Type B pancreatic cell (in vitro differentiated cells): ENCODE measurements at places on chromosomes 6 and 20. TPM values are rescaled to one million over a fixed set of nuclear protein-coding genes. Genes with fewer than 3 reads are reported as not detected.
A peak's percentile ranks its signal among the peaks of the same experiment; 100 is the strongest.

DNA sequence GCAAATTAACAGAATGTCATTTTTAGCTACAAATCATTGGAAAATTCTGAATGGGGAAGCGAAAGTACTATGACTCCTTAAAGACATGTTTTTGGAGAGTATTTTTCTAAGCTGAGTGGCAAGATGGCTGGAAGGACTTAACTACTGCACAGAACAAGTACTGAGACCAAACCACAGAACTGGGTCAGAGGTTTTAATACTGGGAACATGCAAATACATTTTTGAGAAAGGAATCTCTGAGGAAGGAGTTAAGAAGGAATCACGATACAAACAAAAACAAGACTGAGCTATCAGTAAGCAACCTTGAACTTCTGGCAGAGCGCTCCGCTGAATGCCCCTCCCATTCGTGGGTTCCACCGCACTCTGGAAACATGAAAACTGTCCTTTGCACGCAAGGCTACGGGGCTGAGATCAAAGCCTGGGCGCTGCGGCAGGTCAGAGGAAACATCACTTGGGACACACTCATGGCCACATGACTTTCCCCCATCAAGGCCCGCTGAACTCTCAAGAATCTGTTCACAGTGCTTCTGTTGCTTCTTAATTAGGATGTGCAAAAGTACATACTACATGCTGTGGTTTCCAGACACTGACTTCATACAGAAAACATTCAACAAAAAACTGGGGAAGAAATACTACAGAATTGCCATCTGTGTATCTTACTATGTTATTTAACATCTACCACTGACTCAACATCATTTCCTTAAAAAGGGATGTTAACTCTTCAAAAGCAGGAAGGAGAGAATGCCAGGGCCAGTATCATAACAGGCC, 27.8 kb downstream of the SLC23A2 start:
- no peaks in the 10 kb centered on the region for H3K36me3 ChIP-seq
- H3K4me1 ChIP-seq = peaks cover 22% of the 10 kb centered on the region
- peak overlapping the region; percentile 24 for H3K4me3 ChIP-seq
- H3K27me3 ChIP-seq = no peaks in the 10 kb centered on the region
- no peak for DNase-seq
- H3K27ac ChIP-seq = peak overlapping the region; percentile 36

DNA sequence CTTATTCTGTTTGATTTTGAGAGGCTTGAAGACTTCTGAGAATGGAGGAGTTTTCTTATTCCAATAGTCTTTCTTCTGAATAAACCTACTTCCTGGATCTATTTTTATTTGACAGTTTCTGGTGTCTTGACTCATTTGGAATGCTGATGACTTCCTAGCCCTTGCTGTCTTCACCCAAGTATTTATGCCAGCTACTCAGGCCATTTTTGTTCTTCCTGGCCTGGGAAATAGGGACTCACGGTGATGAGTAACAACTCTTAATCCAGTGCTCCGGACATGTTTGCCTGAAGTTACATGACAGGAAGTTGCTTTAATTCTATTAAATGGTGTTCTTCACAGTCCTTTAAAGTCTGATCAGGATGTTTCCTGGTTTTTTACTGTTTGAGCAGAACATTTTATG, 272.1 kb upstream of the EYS start:
- DNase-seq = no peak
- H3K4me1 ChIP-seq = no peaks in the 10 kb centered on the region
- no peaks in the 10 kb centered on the region for H3K27me3 ChIP-seq
- no peaks in the 10 kb centered on the region for H3K36me3 ChIP-seq

The SMIM8 gene
- total RNA-seq = 15.0 and 18.0 TPM in 2 replicates

DNA sequence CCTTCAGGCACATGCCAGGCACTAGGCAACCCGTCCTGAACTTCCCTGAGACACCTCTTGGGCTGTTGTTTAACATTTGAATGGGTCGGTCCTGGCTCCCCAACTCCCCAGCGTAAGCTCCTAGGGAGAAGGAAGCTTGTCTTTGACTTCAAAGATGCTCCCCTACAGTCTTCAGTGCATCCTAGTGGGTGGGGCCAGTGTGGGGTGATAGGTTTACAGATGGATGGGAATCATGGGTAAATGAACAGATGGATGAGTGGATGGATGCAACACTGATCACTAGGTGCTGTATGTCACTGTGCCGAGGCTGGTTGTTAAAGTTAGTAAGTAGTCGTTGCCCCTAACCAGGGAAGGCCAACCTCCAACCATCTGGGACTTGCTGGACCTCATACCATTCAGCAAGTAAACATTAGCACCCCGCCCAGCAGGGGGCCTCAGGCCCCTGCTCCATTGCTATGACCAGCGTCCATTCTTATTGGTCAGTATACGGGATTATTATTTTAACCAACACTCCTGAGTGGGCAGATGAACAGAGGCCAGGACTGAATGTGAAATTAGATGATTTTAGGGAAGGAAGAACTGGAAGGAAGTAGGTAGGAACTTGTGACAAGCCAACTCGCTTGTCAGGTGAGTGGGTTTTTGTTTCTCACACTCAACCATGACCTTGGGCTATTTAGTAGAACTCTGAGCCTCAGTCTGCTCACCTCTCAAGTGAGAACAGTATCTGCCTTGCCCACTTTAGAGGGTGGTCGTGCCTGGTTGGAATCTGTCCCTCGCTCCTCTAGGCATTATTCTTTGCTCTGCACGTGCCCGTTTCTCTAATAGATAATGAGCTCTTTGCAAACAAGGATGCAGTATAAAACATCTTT, 82.9 kb upstream of the FOXP4 start:
- DNase-seq = no peak
- peaks cover 32% of the 10 kb centered on the region for H3K4me1 ChIP-seq
- no peaks in the 10 kb centered on the region for H3K36me3 ChIP-seq
- peaks cover 9% of the 10 kb centered on the region for H3K27me3 ChIP-seq
- H3K27ac ChIP-seq = peak overlapping the region; percentile 0

The COL12A1 gene
- 6.9 and 21.5 TPM in 2 replicates for total RNA-seq

DNA sequence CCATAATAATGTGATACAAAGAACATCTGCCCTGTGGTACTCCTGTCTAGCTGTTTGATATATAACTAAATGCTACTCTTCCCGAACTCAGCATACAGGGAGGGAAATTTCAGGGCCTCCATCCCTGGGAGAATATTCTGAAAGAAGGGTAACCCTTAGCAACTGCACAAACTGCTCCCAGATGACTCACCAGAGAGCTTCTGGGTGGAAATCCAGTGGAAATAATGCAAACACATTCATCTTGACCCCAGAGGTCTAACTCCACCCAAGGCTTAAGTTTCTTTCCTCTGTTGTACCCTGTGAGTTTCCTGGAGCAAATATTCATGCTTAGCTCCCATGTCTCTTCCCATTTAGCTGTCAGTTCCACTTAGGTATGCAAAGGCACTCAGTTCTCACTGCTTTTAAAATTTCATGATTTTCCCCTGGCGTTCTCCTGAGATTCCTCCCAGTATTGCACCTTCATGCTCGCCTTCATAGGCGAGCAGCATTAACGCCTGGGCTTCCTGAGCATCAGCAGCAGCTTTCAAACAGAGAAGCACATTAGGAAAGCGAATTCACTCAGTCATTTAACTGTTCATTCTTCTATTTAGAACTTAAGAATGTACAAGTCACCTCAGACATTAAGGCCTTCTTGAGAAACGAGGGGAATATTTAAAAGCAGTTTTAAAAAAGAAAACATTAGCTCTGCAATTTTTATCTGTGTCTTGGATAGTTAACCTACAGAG, 43.8 kb upstream of the LAMA4 start:
- H3K4me1 ChIP-seq = peaks cover 33% of the 10 kb centered on the region
- no peak for DNase-seq
- H3K4me3 ChIP-seq = peak overlapping the region; percentile 7

The MC3R gene
- total RNA-seq = not detected in 2 replicates

DNA sequence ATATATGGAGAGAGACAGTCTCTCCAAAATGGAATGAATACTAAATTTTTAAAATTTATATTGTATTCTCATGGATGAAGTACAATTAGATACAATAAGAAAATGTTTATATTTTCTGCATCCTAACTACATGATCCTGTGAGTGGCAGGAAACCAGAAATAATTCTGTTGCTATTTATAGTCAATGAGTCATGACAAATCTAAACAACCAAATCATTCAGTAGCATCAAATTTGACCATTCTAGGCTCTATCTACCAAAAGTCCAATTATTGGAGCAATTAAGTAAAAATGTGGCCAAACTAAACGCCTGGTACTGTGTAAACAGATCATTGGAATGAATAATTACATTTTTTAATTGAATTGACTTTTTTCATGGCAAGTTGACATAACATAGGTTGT, 959.8 kb downstream of the EPHA7 start:
- no peaks in the 10 kb centered on the region for H3K4me1 ChIP-seq
- no peak for DNase-seq
- no peak overlapping the region for H3K4me3 ChIP-seq
- no peaks in the 10 kb centered on the region for H3K27me3 ChIP-seq
- H3K27ac ChIP-seq = no peak overlapping the region

- no peak overlapping the region for H3K27ac ChIP-seq
- no peaks in the 10 kb centered on the region for H3K4me1 ChIP-seq
- no peak for DNase-seq
- H3K27me3 ChIP-seq = no peaks in the 10 kb centered on the region
These were observed 411.5 kb downstream of the TENT5A start for GRCh38 chr6:81340946-81341345.

DNA sequence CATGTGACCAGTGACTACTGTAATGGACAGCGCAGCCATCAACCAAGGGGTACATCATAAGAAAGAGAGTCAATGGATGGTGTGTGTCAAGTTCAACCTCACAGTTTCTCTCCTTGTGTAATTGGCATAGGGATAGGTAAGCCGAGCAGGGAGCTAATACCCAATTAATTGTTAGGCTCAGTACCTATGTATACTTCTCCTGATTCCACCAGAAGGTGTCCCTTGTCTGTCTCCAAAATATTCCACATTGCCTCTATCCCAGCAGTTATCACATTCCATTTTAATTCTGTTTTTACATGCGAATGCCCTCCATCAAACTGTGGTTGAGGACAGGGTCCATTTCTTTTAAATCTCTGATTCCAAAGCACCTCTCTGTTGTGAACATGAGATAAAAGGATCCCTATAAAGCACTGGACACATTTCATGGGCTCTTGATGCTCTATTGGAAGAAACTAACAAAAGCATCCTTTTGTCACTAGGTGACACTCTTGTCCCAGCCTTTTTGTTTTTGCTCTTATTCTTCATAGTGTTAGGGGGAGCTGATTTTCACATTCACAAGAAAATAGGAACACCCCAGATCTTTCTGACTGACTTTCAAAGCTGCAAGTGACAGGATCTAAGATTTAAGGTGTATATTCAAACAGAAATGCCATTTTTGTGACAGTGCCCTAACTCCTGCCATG, 38.9 kb downstream of the FBXO9 start:
- peaks cover 13% of the 10 kb centered on the region for H3K36me3 ChIP-seq
- H3K27me3 ChIP-seq = no peaks in the 10 kb centered on the region
- H3K27ac ChIP-seq = no peak overlapping the region
- DNase-seq = no peak
- peaks cover 17% of the 10 kb centered on the region for H3K4me1 ChIP-seq
